Neuronal stem cell (in vitro differentiated cells): ENCODE measurements at places on chromosomes 12 and 14.

DNA sequence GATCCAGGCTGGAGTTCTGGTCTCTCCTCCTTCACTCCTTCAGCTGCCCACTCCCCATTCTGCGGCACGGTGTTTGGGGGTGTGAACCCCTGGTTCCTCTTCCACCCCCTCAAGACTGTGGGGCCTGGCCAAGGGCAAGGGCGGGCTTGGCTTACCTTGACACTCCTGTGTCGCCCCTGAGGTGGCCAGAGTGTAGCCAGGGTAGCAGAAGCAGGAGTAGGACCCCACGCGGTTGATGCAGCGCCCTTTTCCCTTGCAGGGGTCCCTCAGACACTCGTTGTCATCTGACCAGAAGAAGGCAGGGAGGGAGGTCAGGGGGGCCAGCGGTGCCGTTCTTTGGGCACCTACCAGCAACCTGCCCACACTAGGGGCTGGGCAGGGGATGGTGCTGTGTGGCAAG, 28.2 kb downstream of the ISCA2 start:
- DNase-seq = no peak

DNA sequence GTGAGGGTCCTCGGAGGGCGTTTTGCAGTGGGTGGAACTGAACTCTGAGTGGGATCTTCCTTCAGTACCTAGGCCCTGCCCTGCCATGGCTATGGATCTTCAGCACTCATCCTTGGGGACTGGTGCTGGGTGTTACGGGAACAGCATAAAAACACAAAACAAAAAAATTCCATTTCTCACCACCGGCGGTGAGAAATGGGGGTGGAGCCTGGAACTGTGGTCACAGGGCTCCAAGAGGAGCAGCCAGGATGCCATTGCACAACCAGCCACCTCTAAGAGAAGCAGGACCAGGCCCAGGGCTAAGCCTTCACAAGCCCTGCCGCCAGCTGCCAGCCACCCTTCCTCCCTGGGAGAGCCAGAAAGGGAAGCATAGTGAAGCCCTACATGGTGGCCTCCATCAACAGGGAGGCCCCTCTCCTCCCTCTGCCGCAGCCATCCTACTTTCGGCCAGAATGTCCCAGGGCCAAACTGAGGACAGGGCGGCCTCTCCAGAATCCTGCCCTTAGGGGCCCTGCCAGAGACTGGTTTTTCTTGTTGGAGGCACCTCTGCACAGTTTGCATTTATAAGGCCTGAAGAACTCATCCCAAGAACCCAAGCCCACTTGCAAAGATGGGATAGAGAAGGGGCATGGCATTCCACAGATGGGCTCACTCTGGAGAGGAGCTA, 76.5 kb downstream of the VCPKMT start:
- no peak for DNase-seq

- no peak for DNase-seq
Observed at GRCh38 chr12:88308825-88309224, 166.7 kb downstream of the TMTC3 start.

DNA sequence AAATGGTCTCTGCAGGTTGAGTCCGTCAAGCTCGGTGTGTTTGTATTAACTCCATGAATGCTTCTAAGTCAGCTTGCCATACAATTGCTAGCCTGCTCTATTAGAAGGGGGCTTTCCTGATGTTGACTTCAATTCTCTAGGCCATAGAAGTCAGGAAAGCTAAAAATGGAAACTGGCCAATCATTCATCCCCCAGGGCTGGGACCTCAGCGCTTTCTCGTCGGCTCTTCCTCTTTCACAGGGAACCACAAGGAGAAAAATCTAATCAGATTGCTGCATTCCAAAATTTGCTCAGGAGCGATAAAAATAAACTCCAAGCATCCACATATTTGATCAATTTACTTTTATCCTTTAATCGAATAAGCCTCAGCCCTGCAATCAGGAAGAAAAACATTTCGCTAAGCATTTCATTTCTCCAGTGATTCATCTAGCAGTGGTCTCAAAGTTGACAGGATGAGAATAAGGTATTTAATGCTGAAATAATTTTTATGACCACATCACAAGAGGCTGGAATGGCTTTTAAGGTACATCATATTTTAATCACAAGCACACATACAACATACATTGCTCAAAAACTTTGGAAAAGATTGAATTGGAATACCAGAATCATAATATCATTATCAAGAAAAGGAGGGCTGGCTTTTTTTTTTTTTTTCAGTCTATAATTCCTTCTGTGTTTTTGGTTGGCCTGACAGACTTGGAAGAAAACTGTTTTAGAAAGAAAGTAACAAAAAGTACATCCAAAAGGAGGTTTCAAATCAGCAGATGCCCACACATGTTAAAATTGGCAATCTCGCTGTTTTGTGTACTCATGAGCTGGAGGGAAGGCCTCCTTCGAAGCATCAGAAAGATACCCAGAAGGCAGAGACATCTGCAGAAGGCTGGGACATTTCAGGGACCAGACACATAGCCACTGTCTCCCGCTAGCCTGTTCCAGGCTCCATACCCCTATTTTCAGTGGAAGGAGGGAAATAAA, 316.3 kb downstream of the NUAK1 start:
- DNase-seq = no peak

- DNase-seq = no peak
Observed at GRCh38 chr12:104329707-104330532, 26.4 kb downstream of the EID3 start.

DNA sequence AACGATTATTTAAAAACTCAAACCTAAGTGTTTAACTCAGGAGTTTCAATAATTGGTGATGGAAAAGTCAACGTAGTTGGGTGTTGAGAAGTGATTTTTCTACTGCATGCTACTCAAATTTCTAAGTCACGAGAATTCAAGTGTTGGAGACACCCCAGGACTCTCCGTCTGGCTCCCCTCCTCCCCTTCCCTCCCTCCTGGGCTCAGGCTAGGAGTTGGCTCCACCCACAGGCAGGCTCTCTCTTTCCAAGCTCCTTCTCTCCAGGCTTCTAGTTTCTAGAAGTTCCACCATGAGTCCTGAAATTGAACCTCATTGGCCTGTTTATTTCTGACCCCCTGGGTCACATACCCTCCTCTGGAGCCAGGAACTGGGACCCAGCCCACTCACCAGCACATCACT, 73.0 kb downstream of the TMEM132D start:
- no peak for DNase-seq
